Heart left ventricle (tissue), 16 donors: ENCODE measurements at places on chromosomes 6 and 20. TPM values are rescaled to one million over a fixed set of nuclear protein-coding genes. Genes with fewer than 3 reads are reported as not detected.

The STMND1 gene
- not detected for total RNA-seq

GRCh38 chr20:49858076-49858585, 45.5 kb downstream of the SLC9A8 start:
- DNase-seq, result no peak

DNA sequence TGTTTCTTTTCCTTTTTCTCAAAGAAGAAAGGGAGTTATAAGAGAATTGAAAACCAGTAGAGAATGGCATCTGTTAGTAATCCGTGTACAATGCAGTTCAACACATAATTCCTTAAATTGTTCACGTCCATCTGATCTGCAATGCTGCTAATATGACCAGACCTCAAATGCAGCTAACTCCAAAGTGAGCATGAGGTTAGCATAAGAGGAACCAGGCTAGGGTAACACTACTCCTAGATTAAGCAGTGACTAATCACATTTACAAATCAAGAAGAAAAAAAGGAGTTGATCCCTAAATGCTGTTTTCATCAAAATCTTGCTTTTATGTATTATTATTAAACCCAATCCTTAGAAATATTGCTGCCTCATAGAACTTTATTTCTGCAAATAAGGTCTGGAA, 432.7 kb upstream of the ARID1B start:
- DNase-seq, result no peak

DNA sequence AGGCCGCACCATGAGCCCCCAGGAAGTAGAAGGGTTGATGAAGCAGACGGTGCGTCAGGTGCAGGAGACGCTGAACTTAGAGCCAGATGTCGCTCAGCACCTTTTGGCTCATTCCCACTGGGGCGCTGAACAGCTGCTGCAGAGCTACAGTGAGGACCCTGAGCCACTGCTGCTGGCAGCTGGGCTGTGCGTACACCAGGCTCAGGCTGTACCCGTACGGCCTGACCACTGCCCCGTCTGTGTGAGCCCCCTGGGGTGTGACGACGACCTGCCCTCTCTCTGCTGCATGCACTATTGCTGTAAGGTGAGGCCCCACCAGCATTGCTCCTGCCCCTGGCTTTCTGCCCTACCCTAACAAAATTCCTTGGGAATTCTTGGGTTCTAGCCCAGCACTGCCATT, 13.1 kb downstream of the DNPH1 start:
- peak; percentile 35 for DNase-seq

The SCRT2 gene
- not detected for total RNA-seq

The COL10A1 gene
- not detected for total RNA-seq

The SPEF1 gene
- not detected for total RNA-seq

DNA sequence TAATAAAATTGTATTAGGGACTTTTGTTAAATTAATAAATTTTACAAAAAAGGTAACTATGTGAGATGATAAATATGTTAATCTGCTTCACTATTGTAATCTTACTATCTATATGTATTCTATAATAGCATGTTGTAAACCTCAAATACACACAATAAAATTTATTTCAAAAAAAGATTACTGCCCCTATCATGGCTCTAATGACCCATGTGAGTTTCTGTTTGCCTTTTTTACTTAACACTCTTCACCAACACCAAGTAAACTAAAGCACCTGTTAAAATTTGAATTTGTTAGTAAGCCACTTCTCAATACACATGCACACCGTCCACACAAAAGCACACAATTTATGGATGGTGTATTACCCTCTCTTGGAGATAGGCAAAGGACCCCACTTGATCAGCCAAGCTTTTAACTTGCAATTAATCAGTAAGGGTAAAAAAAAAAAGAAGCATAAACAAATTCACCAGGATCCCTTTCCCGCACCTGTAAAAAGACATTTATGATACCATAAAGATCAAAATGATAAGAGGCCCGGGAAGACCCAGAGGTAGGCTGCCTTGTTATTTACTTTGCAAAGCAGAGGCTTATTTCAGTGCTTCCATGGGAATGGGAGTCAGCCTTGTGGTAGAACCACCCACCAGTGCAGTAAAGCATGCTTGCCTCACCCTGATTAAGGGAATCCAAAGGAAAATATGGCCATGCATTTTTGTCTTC, 28.6 kb upstream of the PKHD1 start:
- no peak for DNase-seq

DNA sequence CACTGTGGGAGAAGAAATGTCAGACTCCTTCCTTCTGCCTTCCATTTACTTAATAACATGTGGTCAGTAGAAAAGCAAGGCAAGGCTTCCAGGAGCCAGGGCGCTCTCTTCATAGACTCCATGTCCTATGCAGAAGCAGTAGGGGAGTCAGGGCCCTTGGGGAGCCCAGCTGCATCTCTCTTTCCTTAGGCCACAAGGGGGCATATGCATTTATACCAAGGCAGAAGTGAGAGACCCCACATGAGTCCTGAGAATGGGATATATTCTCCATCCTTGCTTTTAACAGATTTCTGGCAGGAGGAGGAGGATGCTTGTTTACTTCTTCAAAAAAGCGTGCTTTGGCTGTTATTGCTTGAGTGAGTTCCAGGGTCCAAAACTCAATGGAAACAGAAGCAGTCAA, 198.5 kb downstream of the HIVEP2 start:
- no peak for DNase-seq

The TMEM30A gene
- 46.2 TPM for total RNA-seq

DNA sequence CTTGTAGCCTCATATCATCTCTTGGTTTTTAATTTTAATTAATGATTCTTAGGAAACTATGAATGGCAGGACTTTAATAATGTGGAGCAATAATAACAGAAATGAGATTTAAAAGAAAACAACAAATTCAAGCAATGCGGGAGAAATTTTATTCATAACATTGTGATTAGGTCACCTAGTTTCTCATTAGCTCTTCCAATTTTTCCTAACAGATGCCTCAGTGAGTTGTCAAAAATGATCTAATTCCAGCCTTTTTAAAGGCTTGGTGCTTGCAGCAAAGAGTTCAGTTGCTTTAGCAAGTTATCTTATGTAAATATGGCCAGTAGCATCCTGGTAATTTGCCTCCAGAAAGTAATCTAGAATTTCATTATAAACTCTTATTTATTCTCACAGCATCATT, 20.4 kb downstream of the PDE7B start:
- no peak for DNase-seq

- no peak for DNase-seq
Measured at GRCh38 chr6:70846207-70846835, 110.5 kb downstream of the B3GAT2 start.

DNA sequence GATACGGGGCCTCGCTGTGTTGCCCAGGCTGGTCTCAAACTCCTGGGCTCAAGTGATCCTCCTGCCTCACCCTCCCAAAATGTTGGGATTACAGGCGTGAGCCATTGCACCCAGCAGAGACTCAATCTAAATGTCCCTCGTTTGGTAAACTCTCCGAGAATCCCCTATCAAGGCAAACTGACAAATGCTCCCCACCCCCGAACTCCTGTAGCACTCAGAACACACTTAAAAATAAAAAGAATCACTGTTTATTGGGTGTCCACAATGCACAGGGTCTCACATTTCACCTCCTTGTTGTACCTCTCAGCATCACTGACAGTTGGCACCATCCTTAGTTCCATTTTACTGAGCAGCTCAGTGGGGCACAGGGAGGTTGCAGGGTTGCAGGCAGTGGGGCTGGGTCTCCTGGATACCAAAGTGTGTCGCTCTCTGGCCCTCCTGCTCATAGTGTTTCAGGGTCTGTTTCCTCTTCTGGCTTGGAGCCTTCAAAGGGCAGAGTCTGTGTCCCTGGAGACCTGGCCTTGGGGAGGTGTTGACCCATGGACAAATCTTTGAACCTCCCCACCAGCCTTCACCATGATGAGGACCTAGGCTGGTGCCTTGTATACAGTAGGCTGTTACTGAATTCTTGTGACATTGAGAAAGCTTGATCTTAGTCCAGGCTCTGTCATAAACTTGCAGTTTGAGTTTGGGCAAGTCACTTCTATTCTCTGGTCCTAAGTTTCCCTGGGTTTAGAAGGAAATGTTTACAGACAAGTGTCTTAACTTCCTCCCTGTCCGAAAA, 8.5 kb upstream of the SRC start:
- DNase-seq, result no peak

GRCh38 chr6:1695546-1696462, 86.1 kb downstream of the FOXC1 start:
- DNase-seq, result no peak

DNA sequence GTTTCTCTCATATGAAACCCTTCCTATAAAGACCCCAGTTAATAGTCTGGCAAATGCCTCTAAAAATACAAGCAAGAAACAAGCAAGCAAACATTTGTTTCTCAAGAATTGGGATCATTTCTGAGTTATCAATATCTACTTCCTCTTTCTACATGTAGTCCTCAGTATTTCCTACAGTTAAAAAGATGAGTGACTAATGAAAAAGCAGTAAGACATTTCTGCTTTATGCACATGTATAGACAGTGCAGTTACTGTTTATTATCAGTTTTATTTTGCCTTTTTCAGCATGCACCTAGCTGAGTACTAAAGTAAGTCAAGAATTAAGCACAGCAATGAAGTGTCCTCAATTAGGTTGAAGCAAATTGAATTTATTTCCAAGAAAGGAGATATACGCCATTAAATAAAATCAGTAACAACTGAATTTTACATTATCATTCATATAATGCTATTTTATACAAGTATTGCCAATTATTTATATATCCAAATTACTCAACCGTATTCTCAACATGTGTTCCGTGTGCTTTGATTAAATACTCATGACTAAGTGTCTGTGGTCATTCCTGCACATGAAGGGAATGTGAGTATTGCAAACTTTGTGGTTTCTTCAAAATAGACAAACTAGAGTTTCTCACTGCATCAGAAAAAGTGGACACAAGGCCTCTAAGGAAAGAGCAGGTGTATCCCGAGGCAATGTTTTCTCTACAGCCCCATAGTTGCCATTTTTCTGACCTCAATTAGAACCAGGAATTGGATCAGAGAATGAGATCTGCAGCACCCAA, 159.3 kb upstream of the MARCKS start:
- DNase-seq, result no peak

The PMEPA1 gene
- 31.6 TPM for total RNA-seq

- DNase-seq, result no peak
Measured at GRCh38 chr6:139858429-139858828, 484.0 kb upstream of the CITED2 start.

DNA sequence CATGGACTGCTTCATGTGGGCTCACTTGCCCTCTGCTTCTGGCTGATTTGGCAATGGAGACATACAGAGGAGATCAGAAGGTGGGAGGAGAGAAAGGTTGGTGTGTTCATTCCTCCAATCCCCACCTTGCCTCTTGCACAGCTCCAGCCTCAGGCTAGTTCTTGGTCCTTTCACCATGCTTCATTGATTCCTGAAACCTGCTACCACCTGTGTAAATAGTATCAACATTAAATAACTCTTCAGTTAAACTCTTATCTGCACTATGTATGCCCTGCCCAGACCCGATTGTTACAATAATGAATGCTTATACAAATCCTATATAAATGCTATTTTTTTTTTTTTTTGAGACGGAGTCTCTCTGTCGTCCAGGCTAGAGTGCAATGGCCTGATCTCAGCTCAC, 174.5 kb downstream of the CD83 start:
- no peak for DNase-seq

GRCh38 chr6:7021301-7021700, 86.5 kb upstream of the RREB1 start:
- no peak for DNase-seq

The CLVS2 gene
- total RNA-seq, result 0.44 TPM

The LKAAEAR1 gene
- total RNA-seq, result not detected

GRCh38 chr6:37134396-37135191, 35.4 kb upstream of the PIM1 start:
- DNase-seq, result no peak

DNA sequence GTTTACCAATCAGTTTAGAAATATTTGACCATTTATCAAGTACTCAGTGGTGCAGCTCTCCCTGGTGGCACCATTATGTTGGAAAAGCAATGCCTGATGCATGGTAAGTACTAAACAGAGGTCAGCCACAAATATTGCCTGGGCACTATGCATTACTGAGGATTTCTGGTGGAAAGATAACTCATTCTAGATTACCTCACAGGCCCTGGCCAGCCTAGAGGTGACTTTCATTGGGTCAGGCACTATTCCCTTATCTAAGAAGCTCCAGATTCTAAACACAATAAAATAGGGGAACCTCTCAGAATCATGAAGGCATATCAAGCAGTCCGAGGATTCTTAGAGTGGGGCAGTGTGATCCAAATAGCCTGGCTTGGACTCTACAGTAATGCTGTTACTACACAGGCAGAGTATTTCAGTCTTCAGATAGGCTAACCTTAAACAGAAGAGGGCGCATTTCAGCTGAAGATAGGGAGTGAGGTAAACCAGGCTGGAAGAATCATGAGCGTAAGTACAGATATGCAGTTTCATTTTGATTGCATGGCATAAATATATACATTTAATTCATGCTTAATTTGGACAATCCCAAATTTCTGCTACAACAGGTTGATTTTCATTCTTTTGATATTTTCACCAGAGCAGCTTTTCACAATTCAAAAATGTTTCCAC, 12.1 kb downstream of the LGSN start:
- DNase-seq, result no peak

The SOX18 gene
- total RNA-seq, result 44.0 TPM

The LPA gene
- total RNA-seq, result 0.20 TPM

- DNase-seq, result no peak
Measured at GRCh38 chr6:39617026-39617425, 108.2 kb downstream of the KIF6 start.

The ERVFRD-1 gene
- total RNA-seq, result not detected

The PNLDC1 gene
- not detected for total RNA-seq

DNA sequence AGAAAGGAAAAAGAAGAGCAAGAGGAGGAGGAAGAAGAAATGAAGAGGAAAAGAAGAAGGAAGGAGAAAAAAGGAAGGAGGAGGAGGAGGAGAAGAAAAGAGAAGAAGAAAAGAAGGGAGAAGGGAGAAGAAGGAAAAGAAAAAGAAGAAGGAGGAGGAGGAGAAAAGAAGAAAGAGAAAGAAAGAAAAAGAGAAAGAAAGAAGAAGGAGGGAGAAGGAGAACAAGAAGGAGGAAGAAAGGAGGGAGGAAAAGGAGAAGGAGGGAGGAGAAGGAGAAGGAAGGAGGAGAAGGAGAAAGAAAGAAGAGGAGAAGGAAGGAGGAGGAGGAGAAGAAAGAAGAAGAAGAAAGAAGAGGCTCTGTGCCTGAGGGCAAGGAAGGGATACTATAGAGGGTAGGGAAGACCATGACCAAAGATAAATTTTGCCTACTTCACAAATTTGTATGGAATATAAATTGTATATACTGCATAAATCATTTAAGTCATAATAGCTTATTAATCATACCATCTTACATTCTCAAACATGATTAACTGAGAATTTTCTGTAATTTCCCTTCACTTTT, 55.7 kb downstream of the SESN1 start:
- DNase-seq, result no peak

The SYNDIG1 gene
- total RNA-seq, result 41.8 TPM

DNA sequence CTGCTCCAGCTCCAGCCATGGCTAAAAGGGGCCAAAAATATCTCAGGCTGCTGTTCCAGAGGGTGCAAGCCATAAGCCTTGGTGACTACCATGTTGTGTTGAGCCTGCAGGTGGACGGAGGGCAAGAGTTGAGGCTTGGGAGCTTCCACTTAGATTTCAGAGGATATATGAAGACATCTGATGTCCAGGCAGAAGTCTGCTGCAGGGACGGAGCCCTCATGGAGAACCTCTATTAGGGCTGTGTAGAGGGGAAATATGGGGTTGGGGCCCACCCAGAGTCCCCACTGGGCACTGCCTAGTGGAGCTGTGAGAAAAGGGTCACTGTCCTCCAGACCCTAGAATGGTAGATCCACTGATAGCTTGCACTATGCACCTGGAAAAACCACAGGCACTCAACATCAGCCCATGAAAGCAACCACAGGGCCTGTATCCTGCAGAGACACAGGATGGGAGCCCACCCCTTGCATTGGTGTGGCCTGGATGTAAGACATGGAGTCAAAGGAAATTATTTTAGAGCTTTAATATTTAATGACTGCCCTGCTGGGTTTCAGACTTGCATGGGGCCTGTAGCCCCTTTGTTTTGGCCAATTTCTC, 70.5 kb downstream of the NINL start:
- no peak for DNase-seq
